ENCODE measurements at places on chromosomes 16 and 17.
A peak's percentile ranks its signal among the peaks of the same experiment; 100 is the strongest.

- no peak for DNase-seq
Observed at GRCh38 chr17:50563092-50563511, 2.6 kb downstream of the CACNA1G start.

GRCh38 chr17:12765548-12765947 is 23.8 kb upstream of the ARHGAP44 start:
- DNase-seq: no peak

DNA sequence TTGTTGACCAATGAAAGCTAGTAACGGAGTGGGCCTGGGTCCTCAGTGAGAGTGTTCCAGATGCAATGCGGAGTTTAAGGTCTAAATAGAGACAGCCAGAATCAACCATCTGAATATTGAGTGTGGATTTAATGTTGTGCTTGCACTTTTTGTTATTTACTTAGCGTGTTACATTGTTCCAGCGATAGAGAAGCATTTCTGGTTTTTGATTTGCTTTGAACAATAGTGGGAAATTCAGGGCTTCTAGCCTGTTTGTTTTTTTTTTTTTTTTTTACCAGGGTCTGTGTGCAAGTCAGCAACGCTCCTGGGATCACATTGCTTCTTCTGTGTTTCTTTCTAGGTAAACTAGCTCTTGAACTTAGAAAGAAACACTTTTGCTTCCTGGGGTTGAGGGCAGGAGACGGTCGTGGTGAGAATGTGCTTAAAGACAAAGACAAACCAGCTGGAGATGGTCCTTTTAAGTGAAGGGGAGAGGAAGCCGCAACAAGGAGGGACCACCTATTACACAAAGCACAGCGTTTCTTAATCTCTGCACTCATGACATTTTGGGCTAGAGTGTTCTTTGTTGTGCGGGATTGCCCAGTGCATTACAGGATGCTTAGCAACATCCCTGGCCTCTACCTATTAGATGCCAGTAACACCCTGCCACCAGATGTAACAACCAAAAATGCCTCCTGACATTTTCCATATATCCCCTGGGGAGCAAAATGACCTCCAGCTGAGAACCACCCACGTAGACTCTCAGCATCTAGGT is 119.2 kb downstream of the MAP2K6 start:
- no peak for DNase-seq

- no peak for DNase-seq
Observed at GRCh38 chr16:74480150-74481029, 59.1 kb upstream of the CLEC18B start.

- DNase-seq: no peak
Observed at GRCh38 chr17:28758411-28759121, 14.8 kb downstream of the TRAF4 start.

DNA sequence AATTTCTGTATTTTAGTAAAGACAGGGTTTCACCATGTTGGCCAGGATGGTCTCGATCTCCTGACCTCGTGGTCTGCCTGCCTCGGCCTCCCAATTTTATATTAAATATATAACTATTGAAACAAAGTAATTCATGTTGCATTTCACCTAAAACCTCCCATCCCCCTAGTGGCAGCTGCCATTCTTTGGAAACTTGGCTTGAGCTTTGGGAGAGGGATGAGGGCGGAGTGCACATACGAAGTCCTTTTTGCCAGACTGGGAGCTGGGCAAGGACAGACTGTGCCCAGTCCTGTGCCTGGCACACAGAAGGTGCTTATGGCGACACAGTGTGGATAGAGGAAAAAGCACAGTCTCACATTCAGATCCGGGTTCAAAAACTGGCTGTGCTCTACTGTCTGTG is 83.8 kb downstream of the NETO2 start:
- DNase-seq: no peak

- no peak for DNase-seq
Observed at GRCh38 chr16:14669776-14670175, 24.3 kb downstream of the PLA2G10 start.

GRCh38 chr17:13690806-13691205 is 89.1 kb upstream of the HS3ST3A1 start:
- no peak for DNase-seq

- no peak for DNase-seq
Observed at GRCh38 chr17:15340966-15341365, 431 bp downstream of the TEKT3 start.

- DNase-seq: no peak
Observed at GRCh38 chr17:9900044-9900594, 5.0 kb downstream of the RCVRN start.

DNA sequence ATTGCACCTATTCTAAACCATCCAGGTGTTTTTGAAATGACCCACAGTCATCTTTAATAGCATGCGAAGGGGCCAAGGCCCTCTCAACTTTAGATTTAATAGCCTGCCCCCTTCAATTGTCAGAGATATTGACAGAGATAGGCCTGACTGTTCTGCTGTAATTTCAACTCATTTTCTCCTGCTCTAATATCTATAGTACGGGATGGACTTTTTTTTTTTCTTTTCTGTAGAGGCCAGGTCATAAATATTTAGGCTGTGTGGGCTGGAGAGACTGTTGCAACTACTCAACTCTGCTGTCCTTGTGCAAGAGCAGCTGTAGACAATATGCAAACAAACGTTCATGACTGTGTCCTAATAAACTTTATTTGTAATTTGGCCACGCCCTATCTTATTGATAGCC is 24.7 kb upstream of the KRT20 start:
- DNase-seq: no peak

GRCh38 chr17:28570716-28571360 is 486 bp downstream of the PIGS start:
- peak; percentile 40 for DNase-seq

- no peak for DNase-seq
Observed at GRCh38 chr17:74452033-74452840, 14.2 kb upstream of the CD300A start.

DNA sequence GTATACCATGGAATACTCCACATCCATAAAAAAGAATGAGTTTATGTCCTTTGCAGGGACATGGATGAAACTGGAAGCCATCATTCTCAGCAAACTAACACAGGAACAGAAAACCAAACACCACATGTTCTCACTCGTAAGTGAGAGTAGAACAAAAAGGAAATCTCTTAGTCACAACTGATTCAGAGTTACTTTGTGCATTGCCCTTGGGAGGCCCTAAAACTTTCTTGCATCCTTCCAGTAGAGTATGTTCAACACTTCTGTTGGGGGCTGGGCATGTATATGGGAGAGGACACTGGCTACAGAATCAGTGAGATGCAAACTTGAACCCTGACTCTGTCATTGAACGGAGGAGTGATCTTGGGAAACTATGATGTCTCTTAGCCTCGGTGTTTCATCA is 147.4 kb upstream of the IRX5 start:
- no peak for DNase-seq

DNA sequence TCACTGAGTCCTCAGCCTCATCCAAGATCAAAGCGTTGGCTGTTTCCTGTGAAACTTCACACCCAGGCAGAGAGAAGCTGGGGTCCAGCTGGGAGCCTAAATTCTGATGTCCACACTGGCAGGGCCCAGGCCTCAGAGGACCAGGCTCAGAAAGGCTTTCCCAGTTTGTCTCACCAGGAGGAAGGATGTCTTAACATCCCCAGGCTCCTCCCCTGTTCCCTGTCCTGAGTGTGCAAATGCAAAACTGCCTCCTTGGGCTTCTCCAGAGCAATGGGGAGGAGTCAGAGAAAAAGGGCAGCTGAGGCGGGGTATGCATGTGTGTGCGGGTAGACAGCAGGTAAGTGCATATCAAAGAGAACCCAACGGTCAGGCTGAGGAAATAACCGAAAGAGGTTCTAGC is 45.7 kb downstream of the CUEDC1 start:
- no peak for DNase-seq

DNA sequence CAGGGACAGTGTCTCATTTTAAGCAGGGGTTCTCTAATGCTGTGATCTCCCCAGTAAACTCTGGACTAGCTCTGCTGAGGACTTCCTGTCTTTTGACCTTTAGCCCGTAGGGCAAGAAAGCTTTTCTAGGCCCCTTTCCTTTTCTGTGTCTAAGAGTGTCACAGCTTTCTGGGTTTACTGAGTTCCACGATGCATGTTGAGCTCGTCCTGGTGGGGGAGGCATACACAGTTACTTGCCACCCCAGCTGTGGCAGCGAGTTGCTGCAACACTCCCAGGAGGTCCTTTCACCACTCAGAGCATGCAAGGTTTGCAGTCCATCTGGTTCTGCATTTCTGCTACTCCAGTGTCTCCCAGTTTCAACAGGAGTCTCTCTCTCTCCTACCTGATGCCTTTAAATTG is 23.7 kb downstream of the NOD2 start:
- DNase-seq: no peak

DNA sequence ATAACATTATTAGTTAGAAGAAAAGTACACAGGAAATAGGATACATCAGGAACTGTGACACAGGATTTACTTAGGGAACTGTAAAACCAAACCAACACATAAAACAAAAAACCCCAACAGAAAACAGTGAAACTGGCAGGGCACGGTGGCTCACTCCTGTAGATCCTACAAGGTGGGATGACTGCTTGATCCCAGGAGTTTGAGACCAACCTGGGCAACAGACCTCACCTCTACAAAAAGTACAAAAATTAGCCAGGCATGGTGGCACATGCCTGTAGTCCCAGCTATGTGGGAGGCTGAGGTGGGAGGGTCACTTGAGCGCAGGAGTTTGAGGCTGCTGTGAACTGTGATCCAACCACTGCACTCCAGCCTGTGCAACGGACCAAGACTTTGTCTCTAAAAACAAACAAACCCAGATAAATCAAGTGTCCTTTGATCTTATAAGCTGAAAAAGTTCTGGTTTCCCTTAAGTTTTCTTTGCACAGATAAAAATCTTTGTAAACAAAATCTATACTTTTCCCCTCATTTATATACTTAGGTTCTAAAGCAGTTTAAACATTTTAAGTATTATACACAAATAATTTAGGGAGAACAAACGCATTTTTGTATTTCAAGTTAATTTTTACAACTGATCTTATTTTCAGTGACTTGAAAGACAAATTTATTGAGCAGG is 111.5 kb upstream of the TOB1 start:
- no peak for DNase-seq

DNA sequence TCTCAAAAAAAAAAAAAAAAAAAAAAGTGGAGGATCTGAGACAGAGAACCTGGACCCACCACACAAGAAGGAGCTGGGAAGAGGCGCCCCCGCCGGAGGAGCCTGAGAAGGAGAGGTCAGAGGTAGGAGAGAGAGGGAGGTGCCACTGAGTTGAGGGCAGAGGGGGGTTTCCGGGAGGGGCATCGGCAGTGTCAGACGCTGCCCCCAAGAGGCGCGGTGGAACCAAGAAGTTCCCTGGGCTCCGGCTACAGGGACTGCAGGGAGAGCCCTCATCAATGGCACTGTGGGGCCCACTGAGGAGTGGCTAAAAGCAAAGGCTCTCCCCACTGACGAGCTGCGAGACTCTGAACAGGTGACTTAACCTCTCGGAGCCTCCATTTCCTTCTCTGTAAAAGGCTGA is 4.2 kb downstream of the CCDC42 start:
- DNase-seq: peak; percentile 64

DNA sequence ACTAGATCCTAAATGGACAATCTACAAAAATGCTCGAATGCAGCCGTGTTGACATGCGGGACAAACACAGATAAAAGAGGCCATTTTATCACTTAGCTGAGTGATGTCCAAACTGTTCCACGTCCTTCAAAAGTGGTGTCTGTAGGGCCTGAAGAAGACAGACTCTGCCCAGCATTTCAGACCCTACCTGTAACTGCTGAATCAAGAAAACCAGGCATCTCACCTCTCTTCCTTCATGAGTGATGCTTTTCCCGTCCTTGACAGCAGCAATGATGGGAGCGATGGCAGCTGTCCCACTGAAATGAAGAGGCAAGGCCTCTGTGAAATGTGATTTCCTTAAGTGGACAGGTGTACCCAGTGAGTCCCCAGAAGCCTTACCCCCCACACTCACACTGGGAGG is 12.3 kb downstream of the ELAC2 start:
- no peak for DNase-seq

DNA sequence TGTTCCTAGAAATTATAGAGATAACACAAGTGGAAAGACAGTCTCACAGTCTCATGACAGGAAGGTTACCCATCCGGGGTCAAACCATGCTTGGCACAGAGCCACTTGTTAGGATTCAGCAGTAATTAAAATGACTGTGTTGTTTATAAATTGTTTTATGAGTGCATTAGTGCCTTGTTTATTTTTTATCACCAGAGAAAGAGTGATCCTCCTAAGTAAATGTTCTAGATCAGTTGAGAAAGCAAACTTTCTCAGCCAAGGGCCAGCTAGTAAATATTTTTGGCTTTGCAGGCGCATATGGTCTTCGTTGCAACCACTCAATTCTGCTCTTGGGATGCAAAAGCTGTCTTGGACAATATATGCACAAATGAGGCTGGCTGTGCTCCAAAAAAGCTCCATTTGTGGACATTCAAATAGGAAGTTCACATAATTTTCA is 253.9 kb upstream of the CACNG5 start:
- DNase-seq: no peak

- no peak for DNase-seq
Observed at GRCh38 chr16:31461921-31462804, 2.9 kb downstream of the ARMC5 start.

DNA sequence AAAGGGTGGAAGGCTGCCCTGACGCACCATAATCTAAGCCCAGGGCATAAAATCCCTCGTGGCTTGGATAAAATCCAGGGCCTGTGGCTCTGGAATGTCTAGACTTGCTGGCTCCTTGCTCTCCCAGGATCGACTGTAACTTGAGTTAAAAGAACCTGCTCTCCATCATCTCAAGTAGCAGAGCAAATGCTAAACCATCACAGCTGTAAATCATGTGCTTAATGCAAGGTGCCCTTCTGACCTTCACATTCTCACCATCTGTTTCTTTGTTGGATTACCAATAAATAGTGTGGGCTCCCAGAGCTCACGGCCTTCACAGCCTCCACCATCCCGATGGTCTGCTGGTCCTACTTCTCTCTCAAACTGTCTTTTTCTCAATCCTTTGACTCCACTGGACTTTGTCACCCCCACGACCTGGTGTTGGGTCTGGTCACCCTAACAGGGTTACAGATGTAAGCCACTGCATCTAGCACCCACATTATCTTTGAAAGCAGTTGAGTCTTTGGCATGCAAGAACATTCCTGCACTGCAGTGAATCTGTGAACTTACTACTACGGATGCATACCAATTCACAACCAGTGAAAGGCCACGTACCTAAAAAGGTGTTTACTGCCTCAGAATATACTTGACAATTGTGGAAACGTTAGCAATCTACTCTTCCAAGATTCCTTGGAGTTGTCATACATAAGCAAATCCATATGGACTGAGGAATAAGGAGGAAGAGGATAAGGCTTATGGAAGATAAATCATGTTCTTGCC is 15.3 kb downstream of the RSL1D1 start:
- DNase-seq: no peak

- DNase-seq: no peak
Observed at GRCh38 chr16:704047-704446, 1.6 kb downstream of the FBXL16 start.

GRCh38 chr16:14389359-14389758 is 240.7 kb downstream of the PARN start:
- no peak for DNase-seq

DNA sequence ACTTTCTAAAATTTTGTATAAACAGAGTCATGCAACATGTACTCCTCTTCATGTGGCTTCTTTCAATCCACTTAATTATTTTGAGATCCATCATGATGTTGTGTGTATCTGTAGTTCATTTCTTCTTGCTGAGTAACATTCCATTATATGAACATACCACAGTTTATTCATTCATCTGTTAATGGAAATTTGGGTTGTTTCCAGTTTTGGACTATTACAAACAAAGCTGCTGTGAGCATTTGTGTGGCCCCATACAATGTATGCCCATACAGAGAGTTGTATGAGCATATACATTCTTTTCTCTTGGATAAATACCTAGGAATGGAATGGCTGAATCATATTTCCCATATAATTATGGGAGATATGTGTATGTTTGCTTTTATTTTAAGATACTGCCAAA is 85.6 kb downstream of the CLEC16A start:
- no peak for DNase-seq
